Caco-2 (cell line): ENCODE measurements at places on chromosomes 11 and 22. TPM values are rescaled to one million over a fixed set of nuclear protein-coding genes. Genes with fewer than 3 reads are reported as not detected.

MYO7A gene
- total RNA-seq, result 8.9 and 10.2 TPM in 2 replicates

CCDC116 gene
- total RNA-seq, result not detected in 2 replicates

- H3K4me3 ChIP-seq, result no peak overlapping the region
- no peak overlapping the region for H3K27ac ChIP-seq
- no peaks in the 10 kb centered on the region for H3K4me1 ChIP-seq
- DNase-seq, result no peak
Observed at GRCh38 chr22:26267856-26268255, 98.6 kb downstream of the SEZ6L start.

GRCh38 chr22:41914611-41915034 is 251 bp downstream of the SHISA8 start:
- H3K36me3 ChIP-seq, result no peaks in the 10 kb centered on the region
- H3K4me1 ChIP-seq, result no peaks in the 10 kb centered on the region
- no peak overlapping the region for H3K27ac ChIP-seq

DNA sequence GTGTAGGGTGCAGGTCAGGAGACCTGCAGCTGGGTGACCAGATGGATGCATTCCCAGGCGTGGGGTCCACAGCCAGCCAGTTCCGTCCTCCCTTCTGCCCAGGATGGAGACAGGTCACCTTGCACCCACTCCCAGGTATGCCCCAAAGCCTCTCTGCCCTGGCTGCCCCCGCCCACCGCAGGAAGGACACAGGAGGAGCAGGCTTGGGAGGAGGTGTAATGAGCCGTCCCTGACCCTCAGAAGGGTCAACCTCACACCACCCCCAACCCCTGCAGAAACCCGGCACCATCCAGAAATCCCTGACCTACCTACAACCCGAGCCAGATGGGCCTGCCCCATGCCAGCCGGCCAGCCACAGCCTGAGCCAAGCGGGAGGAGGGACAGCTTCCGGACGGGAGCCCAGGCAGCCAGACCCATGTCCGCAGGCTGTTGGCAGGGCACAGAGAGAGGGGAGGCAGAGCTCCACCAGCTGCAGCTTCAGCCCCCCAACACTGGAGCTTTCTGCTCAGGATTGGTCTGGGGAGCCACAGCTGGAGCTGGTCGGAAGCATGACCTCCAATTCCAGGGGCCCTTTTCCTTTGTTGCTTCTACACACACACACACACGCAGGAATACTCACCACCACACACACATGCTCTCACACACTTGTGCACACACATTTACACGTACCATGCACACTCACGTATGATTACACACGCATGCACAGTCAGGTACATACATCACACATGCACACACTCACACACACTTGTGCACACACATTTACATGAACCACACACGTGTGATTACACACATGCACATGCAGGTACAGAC is 5.3 kb downstream of the IFITM10 start:
- no peak overlapping the region for H3K27ac ChIP-seq
- H3K27me3 ChIP-seq, result no peaks in the 10 kb centered on the region
- no peak overlapping the region for H3K4me3 ChIP-seq
- H3K4me1 ChIP-seq, result 0 out of 2 replicates have a peak, but pooled peaks cover 6% of the 10 kb centered on the region
- no peaks in the 10 kb centered on the region for H3K36me3 ChIP-seq

TTC36 gene
- 1.2 and 3.3 TPM in 2 replicates for total RNA-seq

DNA sequence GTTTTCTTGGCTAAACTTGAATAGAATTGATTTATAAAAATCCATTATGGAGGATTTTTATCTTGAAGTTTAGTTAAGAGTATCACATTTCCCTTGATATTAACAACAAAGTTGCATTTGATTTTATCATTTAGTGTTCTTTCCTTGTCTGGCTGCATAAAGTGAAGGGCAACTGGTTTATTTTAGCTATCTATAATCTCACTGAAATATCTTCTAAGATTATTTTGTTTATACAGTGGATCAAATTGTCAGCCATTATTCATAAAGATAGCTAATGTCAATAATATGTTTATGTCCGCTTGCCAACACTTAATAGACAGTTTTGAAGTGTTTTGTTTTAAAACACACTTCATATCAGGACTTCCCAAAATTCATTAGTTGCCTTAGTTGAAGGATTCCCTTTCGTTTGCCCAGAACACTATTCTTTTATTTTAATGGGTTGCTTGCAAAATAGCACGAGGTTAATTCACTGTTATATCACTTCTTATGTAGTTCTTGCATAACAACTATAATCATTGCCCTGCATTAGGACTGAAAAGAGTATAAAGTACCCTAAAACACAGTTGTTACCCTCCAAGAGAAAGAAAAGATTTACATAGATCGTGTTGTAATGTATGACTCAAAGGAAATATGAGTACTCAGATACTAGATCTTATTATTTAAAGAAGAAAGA is 73.0 kb downstream of the MSANTD4 start:
- no peak for DNase-seq
- H3K27me3 ChIP-seq, result no peaks in the 10 kb centered on the region
- H3K4me1 ChIP-seq, result no peaks in the 10 kb centered on the region

MYRF gene
- total RNA-seq, result 165 and 169 TPM in 2 replicates

GRCh38 chr11:65911682-65912568 is 6.9 kb downstream of the C11orf68 start:
- peaks cover 8% of the 10 kb centered on the region for H3K4me1 ChIP-seq
- no peaks in the 10 kb centered on the region for H3K27me3 ChIP-seq
- peak; percentile 73 for DNase-seq
- no peak overlapping the region for H3K27ac ChIP-seq
- no peaks in the 10 kb centered on the region for H3K36me3 ChIP-seq
- no peak overlapping the region for H3K4me3 ChIP-seq

ZC3H12C gene
- total RNA-seq, result 11.4 and 11.7 TPM in 2 replicates

- no peaks in the 10 kb centered on the region for H3K27me3 ChIP-seq
- H3K4me3 ChIP-seq, result no peak overlapping the region
- peak overlapping the region; percentile 0 for H3K27ac ChIP-seq
Observed at GRCh38 chr11:93526641-93527583, 16.3 kb downstream of the SMCO4 start.

DNA sequence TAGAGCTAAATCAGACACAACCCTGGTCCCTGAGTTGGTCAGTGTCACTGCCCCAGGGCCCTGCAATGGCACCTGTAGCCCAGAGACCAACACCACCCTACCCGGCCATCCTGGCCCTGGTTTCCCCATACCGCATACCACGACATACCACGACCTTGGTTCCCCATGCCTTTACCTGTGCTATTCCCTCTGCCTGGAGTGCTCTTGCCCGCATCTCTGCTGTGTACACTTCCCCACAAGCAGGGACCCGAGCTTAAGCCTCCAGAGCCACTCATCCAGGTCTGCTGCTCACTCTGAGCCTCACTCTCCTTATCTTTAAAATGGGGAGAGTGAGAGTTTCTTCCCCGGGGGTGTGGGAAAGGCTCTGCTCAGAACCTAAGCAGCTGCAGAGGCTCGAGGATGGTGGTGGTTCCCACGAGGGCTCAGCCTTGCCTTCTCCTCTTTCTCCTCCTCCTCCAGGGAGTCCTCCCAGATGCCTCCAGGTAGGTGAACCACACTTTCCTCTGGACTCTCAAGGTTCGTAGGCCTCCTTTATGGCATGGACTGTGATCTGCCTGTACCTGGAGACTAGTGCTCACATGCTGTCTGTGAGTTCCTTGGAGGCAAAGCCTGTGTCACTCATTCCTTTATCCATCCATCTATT is 48.1 kb downstream of the WNT7B start:
- DNase-seq, result no peak
- H3K4me3 ChIP-seq, result no peak overlapping the region
- no peaks in the 10 kb centered on the region for H3K4me1 ChIP-seq
- no peaks in the 10 kb centered on the region for H3K36me3 ChIP-seq
- no peaks in the 10 kb centered on the region; the same call in 1 of the 2 replicates for H3K27me3 ChIP-seq
- no peak overlapping the region for H3K27ac ChIP-seq

ATF4 gene
- total RNA-seq, result 610 and 647 TPM in 2 replicates

CTSC gene
- 250 and 308 TPM in 2 replicates for total RNA-seq

DNA sequence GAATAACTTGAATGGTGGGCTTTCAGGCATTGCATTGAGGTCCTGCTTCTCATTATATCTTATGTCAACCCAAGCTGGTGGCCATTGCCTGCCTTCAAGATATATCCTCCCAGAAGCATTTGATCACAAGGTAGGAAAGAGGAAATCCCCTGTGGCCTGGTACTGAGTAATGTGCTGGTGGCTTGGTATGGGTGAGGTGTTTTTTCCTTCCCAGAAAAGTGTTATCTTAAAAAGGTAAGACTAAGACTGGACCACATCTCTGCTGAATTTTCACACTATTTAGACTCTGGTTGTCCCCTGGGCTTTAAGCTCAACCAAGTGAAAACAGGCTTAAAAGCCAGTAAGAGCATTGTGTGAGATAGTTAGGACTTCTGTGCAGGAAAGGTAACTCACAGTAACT is 3.7 kb downstream of the INSC start:
- H3K4me3 ChIP-seq, result no peak overlapping the region
- no peaks in the 10 kb centered on the region for H3K36me3 ChIP-seq
- no peaks in the 10 kb centered on the region for H3K27me3 ChIP-seq
- DNase-seq, result no peak
- no peak overlapping the region for H3K27ac ChIP-seq

ELMOD1 gene
- total RNA-seq, result not detected in 2 replicates

- H3K4me3 ChIP-seq, result no peak overlapping the region
- no peaks in the 10 kb centered on the region for H3K27me3 ChIP-seq
- H3K36me3 ChIP-seq, result no peaks in the 10 kb centered on the region
- DNase-seq, result no peak
Observed at GRCh38 chr11:124656774-124657630, 16.5 kb downstream of the SIAE start.

- DNase-seq, result no peak
- H3K36me3 ChIP-seq, result no peaks in the 10 kb centered on the region
- H3K27ac ChIP-seq, result no peak overlapping the region
- H3K27me3 ChIP-seq, result no peaks in the 10 kb centered on the region; the same call in 1 of the 2 replicates
- H3K4me3 ChIP-seq, result no peak overlapping the region
Observed at GRCh38 chr11:106523171-106523570, 445.7 kb downstream of the AASDHPPT start.

GRCh38 chr11:1022411-1022810 is 14.1 kb downstream of the MUC6 start:
- H3K4me1 ChIP-seq, result no peaks in the 10 kb centered on the region
- H3K36me3 ChIP-seq, result no peaks in the 10 kb centered on the region
- no peak overlapping the region for H3K27ac ChIP-seq
- DNase-seq, result no peak
- no peak overlapping the region for H3K4me3 ChIP-seq

- H3K27me3 ChIP-seq, result no peaks in the 10 kb centered on the region
- H3K36me3 ChIP-seq, result no peaks in the 10 kb centered on the region
- no peak overlapping the region for H3K27ac ChIP-seq
- peaks cover 61% of the 10 kb centered on the region for H3K4me1 ChIP-seq
- DNase-seq, result peak; percentile 65
- H3K4me3 ChIP-seq, result no peak overlapping the region
Observed at GRCh38 chr11:134742224-134742612, 330.2 kb upstream of the B3GAT1 start.

DNA sequence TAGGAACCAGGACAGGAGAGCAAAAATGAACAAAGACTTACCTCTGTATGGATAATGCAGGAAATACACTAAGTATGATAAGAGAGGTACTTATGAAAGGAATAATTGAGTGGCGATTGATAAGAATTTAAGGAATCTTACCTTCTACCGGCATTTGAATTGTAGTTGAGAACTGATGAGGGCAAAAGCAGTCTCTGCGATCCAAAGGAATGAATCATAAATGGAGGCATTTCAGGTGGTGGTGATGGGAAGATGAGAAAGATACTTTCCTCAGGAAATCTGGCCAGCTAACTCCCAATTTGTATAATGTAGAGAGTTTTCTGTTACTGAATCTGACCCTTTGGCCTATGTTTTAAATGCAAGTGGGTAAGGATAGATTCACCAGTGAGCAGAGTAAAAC is 71.9 kb upstream of the C11orf87 start:
- no peaks in the 10 kb centered on the region for H3K4me1 ChIP-seq
- H3K36me3 ChIP-seq, result no peaks in the 10 kb centered on the region
- H3K4me3 ChIP-seq, result no peak overlapping the region
- no peak overlapping the region for H3K27ac ChIP-seq
- DNase-seq, result no peak

FEN1 gene
- 83.4 and 86.1 TPM in 2 replicates for total RNA-seq

DNA sequence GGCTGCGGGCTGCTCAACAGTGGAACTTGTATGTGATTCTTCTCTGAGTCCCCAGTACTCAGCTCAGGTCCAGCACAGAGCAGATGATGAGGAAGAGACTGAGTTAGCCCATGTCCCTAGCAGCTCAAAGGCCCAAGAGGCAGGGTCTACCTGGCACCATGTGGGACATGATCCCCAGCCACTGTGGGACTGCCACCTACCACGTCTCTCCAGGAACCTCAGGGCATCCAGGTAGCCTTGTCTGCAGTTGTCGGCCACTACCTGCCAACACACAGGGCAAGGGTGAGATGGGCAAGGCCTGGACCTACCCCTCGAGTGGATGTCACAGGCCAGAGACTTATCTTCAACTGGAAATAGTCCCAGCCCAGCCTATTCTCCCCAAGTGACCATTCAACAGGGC is 4.4 kb downstream of the PNPLA5 start:
- no peaks in the 10 kb centered on the region for H3K36me3 ChIP-seq
- H3K27me3 ChIP-seq, result no peaks in the 10 kb centered on the region
- H3K27ac ChIP-seq, result no peak overlapping the region
- no peak for DNase-seq
- H3K4me1 ChIP-seq, result no peaks in the 10 kb centered on the region

DNA sequence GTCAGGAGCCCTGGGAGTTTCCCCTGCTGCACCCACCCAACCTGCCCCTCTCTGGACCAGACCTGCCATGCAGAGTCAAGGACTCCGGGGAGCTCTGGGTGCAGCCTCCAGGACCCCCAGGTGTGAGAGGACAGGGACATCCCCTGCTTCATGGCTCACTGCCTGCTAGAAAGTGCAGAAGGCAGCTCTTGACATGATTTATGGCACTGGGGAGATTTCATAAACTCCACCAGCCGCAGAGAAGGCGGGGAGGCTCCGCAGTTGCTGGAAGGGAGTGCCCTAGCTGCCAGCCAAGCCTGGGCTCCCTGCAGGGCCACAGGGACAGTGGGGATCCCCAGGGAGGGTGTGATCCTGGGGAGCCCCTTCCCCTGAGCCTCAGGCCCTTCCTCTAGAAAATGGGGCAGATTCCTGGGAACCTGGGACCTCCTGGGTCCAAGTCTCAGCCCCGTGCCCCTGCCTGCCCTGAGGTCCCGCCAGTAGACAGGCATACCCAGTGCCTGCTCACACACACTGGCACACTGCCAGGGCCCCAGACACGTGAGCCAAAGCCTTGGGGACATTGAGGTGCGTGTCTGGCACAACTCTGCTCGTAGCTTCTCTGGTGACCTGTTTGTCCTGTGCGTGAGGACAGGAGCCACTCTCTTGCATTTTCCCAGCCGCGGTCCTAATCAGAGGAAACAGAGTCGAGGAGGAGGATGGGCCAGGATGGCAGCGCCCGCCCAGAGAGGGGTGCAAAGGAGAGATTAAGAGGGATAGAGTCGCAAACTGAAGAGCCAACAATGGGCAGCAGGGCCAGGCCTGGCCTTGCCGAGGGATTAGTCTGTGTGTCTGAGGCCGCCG is 13.8 kb downstream of the CABP7 start:
- H3K27ac ChIP-seq, result no peak overlapping the region
- no peak for DNase-seq
- H3K4me1 ChIP-seq, result peaks cover 4% of the 10 kb centered on the region; the same call in 1 of the 2 replicates
- no peak overlapping the region for H3K4me3 ChIP-seq
- no peaks in the 10 kb centered on the region for H3K27me3 ChIP-seq
- no peaks in the 10 kb centered on the region for H3K36me3 ChIP-seq
